ENCODE measurements at places on chromosomes 7 and 10. TPM values are rescaled to one million over a fixed set of nuclear protein-coding genes. Genes with fewer than 3 reads are reported as not detected.

The ASZ1 gene
- not detected for polyA plus RNA-seq

GRCh38 chr7:124688991-124689390 lies 76.6 kb downstream of the GPR37 start:
- DNase-seq, result no peak

DNA sequence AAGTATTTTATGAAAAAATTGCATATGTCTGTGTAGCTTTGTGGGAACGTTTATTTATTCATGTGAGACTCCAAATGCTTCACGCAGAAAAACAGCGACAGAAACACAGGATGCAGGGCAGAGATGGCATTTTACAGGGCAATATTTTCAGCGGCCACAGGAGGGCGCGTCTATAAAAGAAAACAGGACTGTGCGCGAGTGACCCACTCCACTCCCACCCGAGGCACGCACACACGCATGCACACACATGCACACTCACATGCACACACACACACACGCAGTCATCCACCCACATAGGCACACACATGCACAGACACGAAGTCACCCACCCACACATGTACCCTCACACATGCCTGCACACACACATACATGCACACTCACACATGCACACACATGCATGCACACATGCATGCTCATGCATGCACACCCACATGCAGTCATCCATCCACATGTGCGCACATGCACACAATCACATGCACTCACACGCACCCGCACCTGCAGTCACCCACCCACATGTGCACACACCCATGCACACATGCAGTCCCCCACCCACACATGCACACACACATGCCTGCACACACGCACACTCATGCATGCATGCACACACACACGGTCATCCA lies 96.3 kb downstream of the DNAJB6 start:
- peak; percentile 39 for DNase-seq

DNA sequence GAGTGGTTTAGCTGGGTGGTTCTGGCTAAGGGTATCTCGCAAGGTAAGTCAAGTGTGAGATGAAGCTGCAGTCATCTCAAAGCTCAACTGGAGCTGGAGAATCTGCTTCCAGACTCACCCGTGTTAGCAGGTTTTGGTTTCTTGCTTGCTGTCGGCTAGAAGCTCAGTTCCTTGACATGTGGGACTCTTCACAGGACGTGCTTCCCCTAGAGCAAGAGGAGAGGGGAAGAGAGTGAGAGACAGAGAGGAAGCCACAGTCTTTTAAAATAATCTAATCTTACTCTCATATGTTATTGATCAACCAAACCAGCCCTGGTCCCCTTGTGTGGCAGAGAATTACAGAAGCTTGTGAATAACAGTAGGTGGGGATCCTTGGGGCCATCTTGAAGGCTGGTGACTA lies 199.5 kb downstream of the REEP3 start:
- DNase-seq, result no peak

DNA sequence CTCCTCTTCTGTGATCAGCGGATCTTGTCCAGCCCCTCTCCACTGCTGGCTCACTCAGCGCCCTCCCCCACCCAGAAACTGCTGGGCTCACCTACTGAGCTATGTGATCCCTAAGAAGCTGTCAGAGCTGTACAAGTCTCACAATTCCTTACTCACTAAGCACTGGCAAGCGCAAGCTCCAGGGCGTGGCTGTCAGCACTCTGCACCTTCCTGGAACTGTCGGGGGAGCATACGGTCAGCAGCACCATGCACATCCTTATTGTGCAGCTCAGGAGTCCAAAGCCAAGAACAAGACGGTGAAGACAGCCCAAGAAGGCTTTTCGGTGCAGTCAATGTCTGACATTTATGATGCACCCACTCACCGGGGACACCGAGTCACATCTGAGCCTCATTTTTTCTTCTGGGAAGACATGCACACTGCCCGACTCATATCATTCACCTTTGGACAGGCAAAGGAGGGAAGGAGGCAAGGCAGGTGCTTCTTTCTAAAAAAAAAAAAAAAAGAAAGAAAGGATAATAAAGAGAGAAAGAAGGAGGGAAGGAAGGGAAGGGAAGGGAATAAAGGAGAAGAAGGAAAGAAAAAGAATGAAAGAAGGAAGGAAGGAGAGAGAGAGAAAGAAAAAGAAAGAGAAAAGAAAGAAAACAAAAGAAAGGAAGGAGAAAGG lies 56.3 kb downstream of the ASB13 start:
- no peak for DNase-seq

Measured in left kidney (tissue), 8 donors.